NCI-H1092 treated with DMSO at 0.1 percent for 48 hours (cell line): ENCODE measurements at places on chromosomes 7 and 10.

DNA sequence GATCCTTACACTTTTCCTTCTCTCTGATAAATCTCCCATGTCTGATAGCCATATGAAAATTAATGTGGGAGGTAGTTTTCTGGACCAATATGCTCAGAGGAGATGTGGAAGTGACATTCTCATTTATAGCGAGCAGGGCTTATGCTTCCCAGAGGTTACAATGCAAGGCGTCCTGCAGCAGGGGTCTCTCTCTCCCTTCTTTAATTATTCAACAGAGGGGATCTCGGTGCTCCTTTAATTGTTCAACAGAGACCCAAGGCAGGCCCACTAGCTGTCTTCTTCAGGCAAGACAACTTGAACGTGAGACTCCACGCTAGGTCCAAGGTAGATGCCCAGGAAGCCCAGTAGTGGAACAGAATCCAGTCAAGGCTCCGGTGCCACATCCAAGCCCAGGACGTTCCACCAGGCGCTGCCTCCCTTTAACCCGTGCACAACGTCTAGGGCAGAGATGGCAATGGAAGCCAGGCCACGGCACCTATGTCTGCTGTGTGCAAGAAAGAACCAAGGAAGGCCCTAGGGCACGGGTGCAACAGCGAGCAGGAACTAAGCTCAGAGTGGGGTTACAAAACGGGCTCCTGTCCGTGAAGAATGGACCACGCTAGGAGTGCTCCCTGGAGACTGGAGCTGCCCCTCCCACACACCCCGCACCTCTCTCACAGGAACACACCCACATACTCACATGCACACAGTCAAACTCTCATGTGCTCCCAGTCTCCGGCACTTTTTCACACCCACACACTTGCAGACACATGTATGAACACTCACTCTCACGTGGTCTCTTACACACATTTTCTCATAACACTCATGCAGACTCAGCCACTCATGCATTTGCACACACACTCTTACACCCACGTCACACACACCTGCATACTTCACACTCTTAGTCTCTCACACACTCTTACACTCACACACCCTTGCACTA lies 230.4 kb downstream of the TNS3 start:
- DNase-seq = peak; percentile 13

GRCh38 chr10:19832699-19833098 lies 16.5 kb downstream of the PLXDC2 start:
- no peak for DNase-seq

DNA sequence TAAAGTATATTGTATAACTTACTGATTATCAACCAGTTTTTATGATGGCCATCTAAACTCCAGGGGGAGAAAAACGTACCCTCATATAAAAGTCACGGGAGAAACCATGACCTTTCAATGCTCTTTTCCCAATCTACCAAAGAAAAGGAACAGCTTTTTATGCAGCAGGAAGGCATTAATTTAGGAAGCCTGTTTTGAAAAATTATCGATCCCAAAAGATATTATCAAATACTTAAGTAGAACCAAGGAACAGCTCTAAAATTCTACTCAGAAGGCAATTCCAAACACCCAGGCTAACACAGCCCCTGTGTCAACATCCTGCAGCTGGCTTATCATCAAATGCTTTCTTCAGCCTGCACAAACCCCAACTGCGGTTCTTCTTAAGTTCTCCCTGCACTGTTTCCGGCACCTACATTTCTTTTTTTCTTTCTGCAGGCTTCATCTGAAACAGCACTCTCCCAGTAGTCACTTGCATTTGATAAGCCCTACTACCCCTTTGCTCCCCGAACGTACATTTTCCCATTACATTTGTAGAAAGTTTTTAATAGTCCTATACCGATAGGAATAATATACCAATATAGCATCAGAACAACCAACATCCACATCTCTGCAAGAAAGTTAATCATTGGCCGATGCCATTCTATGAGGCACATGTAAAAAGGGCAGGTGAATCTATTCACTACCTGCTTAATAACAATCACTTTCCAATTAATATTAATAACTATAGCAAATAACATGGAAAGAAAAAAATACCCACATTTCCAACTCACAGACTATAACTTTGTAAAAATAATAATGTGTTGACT lies 47.9 kb downstream of the PIP4K2A start:
- no peak for DNase-seq

- DNase-seq = no peak
Observed at GRCh38 chr7:127893547-127893946, 137.7 kb downstream of the LRRC4 start.

DNA sequence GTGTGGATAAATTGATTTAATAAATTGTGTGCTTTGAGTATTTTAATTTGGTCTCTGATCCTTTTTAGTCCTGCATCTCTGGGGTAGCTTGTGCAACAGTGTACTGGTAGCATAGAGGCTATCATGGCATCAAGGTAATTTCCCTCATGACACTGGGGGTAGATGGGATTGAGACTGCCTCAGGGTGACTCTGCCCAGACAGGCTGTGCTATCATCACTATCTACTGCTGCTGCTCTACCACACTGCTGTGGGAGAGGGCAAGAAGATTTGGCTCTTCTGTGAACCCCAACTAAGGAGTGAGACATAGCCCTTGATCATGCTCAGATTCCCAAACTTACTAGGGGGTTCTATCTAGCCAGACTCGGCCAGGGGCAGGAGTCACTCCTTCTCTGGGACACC lies 43.6 kb upstream of the JAZF1 start:
- no peak for DNase-seq

- DNase-seq = no peak
Observed at GRCh38 chr10:89160339-89160738, 46.8 kb downstream of the CH25H start.

- DNase-seq = no peak
Observed at GRCh38 chr7:47400741-47401206, 181.1 kb downstream of the TNS3 start.

GRCh38 chr10:79438699-79439085 lies 6.7 kb downstream of the ZCCHC24 start:
- DNase-seq = no peak
